Cardiac muscle cell (in vitro differentiated cells and primary cell): ENCODE measurements at places on chromosomes 4 and X.

GRCh38 chr4:140156529-140157171, 2.7 kb upstream of the MAML3 start:
- DNase-seq = no peak

DNA sequence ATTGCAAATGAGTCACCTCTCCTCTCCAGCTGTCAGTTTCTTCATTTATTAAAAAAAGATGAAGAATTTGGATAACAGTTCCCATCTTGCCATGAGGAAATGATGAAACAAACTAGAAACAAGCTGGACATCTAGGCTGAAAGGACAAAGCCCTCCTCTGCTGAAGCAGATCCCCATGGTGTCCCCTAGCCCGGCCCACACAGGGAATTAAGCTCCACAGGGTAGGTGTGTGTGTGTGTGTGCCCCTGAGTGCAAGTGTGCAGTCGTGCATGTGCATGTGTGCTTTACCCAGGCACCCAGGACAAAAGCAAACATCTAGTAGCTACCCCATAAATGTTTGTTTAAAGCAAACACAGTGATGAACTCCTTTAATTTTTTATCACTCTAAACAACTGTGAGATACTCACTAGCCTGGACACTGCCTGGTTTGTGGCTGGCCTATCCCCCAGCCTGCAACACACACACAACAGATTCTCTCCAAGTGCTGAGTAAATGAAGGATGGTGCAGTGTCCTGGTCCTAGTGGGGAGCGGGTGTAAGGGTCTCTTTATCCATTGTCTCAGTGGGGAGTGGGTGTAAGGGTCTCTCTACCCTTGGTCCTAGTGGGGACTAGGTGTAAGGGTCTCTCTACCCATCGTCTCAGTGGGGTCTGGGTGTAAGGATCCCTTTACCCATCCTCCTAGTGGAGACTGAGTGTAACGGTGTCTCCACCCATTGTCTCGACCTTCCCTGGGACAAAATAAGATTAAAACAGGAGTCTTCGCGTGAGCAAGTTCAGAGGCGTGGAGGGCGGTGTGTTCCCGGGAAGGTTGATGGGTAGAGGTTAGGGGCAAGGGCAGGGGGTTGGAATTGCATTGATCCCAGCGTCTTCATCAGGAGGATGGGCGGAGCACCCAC, 688 bp upstream of the EVC start:
- peak; percentile 37 for DNase-seq

GRCh38 chrX:101682723-101683122, 23.1 kb upstream of the ARMCX2 start:
- no peak for DNase-seq

DNA sequence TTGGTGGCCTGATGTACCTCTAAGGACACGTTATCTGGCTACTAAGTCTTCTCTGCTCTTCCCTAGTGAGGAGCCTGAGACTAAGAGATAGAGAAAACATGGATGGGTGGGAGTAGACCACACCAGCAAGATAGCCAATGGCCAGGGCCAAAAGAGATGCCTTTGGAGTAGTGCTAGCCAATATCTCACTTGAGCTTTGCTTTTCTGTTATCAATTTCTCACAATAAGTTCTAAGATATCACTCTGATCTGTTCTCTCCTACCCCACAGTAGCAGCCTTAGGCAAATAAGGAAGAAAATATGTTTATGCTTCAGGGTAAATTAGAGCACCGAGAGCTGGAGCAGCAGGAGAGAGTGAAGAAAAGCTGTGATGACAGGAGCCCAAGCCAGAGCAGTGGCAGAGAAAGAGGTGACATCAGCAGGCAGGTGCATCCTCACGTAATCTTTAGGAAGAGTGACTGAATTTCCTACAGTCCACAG, 343.9 kb upstream of the NOCT start:
- no peak for DNase-seq

- DNase-seq = peak; percentile 53
These were observed 62.5 kb downstream of the WFS1 start for GRCh38 chr4:6332042-6332668.

- DNase-seq = peak; percentile 37
These were observed 569 bp upstream of the PDLIM5 start for GRCh38 chr4:94451051-94451694.

DNA sequence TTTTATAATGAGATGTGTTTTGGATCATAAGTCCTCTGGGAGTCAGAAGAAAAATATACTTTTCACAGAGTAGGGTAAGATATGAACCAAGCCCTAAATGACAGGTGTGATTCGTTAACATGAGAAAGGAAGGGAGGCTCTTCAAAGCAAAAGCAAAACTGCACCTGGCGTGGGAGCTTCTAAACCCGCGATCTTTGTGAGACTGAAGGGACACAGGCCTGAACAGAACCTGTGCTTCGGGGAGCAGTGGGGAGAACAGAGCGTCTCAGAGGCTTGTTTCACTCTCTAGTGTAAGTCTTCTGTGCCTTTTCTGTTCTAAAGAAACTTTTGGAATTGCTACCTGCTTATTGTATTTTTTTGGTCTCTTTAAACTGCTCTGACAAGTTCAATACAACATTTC, 30.2 kb upstream of the CYP4V2 start:
- DNase-seq = no peak

GRCh38 chr4:103089481-103089880, 10.2 kb downstream of the BDH2 start:
- DNase-seq = no peak

DNA sequence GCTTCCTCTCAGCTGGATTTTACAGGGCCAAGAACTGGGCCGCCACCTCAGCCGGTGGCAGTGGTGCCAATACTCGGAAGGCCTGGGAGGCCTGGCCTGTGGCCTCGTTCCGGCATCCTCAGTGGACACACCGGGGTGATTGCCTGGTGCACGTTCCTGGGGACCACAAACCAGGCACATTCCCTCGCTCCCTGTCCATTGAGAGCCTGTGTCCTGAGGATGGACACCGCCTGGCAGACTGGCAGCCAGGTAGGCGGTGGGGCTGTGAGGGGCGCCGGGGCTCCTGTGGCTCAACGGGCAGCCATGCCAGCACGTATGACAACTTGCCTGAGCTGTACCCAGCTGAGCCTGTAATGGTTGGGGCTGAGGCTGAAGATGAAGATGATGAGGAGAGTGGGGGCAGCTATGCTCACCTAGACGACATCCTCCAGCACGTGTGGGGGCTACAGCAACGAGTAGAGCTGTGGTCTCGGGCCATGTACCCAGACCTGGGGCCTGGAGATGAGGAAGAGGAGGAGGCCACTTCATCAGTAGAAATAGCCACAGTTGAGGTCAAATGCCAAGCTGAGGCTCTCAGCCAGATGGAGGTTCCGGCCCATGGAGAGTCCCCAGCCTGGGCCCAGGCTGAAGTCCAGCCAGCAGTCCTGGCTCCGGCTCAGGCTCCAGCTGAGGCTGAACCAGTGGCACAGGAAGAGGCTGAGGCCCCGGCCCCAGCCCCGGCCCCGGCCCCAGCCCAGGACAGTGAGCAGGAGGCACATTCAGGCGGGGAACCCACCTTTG, 70.4 kb downstream of the STARD8 start:
- DNase-seq = no peak

DNA sequence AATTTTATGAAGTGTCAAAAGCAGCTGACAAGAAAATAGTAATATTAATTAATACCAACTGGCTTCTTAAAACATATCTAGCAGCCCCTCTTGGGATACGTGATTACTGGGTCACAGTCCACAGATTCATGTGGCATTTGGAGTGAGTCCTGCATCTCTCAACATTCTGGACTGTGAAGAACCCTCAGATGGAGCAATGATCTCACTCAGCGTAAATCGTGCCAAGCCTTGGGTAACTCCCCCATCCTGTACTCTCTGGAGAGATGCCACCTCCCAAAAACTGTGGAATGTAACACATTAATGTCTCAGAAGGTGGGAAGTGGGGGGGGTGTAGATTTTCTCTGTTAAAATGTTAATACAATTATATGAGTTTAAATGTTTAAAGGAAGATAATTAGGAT, 118.2 kb upstream of the IQCM start:
- no peak for DNase-seq

GRCh38 chr4:114132830-114133229, 153.4 kb upstream of the ARSJ start:
- DNase-seq = peak; percentile 10

GRCh38 chr4:113256946-113257345, 207.5 kb downstream of the ANK2 start:
- peak; percentile 16 for DNase-seq

GRCh38 chr4:185869427-185869826, 57.4 kb upstream of the SORBS2 start:
- DNase-seq = no peak

GRCh38 chr4:78578674-78579425, 27.3 kb downstream of the ANXA3 start:
- DNase-seq = no peak

DNA sequence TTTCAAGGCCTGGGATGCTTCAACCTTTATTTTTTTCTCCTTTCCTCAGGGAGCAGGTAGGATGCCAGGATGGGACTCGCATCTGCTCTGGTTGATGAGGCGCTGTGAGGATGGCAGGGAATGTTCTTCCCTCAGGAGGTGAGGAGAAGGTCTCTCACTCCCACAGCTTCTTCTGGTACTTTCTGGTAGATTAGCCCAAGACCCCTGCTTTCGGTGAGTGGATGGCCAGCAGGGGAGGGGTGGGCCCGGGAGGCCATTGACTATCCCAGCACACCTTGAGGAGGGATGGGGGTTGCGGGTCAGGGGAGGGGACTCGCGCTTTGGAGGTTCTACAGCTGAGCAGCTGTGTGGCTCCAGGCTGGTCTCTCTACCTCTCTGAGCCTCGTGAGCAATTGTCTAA, 14.8 kb downstream of the CYTL1 start:
- no peak for DNase-seq

DNA sequence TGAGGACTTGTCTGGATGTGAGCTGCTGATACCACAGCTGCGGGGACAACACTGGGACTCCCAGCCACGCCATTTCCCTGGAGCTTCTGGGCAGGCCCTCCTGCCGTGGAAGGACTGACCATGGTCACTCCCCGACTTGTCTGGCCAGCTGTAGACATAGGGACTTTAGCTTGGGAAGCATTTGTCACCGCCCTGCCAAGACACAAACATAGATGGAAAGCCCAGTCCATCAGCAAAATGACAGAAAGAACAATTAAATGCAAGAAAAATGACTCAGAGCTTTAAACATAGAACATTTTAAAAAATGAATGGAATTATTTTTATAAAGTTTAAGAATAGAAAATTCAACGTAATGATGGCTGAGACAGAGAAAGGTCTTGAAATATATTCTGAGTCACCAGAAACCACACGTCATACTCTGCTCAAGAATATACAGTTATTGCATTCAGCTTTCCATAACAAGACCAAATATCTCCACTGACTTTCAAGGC, 107.6 kb upstream of the CBR4 start:
- DNase-seq = peak; percentile 57

GRCh38 chr4:123037804-123038203, 115.4 kb upstream of the NUDT6 start:
- no peak for DNase-seq

DNA sequence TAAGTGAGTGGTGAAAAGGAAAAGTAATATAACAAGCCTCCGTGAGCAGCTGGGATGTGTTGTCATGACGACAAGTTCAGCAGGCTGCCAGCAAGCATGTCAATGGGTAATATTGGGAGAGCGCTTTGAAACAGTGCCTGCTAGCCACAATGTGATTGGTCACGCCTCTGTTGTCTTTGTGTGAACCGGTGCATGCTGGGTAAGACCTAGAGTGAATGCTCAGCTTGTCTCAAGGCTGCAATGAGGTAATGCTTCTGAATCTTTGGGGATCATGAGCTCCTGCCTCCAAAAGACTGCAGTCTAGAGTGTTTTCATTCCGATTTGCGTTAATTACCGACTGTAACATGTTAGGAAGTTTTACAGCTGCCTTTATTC, 54.9 kb downstream of the STOX2 start:
- peak; percentile 84 for DNase-seq

- DNase-seq = no peak
These were observed 62.4 kb downstream of the FBXL5 start for GRCh38 chr4:15592799-15593198.
